ENCODE measurements at places on chromosomes 1 and 21.

DNA sequence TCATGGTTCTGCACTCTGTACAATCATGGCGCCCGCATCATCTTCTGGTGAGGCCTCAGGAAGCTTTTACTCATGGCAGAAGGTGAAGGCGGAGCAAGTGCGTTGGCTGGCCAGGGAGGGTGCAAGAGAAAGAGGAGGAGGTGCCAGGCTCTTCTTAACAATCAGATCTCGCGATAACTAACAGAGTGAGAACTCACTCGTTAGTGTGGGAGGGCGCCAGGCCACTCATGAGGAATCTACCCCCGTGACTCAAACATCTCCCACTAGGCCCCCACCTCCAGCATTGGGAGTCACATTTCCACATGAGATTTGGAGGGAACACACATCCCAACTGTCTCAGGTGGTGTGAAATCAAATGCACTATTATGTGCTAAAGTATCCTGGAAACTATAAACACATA lies 220.2 kb upstream of the CSF3R start:
- DNase-seq: no peak

DNA sequence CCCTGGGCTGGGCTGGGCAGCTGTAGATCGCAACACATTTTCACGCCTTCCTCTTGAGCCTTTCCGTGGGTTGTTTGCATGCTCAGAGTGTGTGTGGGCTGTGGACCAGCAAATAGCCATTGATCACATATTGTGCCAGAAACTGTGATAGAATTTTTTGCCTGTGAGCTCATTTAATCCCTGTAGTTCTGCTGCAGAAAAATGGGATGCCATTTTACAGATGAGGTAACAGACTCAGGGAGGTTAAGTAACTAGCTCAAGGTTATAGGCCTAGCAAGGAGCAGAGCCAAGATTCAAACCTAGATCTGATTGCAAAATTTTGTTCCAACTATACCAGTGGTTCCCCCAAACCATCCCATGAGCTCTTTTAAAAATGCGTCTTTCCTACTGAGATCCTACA lies 10.5 kb downstream of the SPATA46 start:
- no peak for DNase-seq

DNA sequence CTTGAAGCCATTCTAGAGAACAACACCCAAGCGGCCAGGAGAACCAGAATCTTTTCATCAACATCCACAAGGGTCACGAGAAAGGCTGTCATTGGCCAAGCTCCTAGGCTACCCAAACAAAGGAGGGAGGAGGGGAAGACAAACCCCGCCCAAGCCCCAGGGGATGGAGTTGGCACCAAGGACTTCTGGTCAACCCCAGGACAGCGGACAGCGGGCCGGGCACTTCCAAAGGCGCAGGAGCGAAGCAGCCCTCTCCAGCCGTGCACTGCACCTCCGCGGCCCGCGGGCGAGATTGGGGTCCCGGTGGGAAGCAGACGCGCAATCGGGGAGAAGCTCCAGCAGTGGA lies at the start of gene CLIC6:
Gene CLIC6 (plus strand): TSS at position 192 of the 346 bp plus-strand sequence. CDS start 395 bp downstream, outside the sequence.
- no peak for DNase-seq

DNA sequence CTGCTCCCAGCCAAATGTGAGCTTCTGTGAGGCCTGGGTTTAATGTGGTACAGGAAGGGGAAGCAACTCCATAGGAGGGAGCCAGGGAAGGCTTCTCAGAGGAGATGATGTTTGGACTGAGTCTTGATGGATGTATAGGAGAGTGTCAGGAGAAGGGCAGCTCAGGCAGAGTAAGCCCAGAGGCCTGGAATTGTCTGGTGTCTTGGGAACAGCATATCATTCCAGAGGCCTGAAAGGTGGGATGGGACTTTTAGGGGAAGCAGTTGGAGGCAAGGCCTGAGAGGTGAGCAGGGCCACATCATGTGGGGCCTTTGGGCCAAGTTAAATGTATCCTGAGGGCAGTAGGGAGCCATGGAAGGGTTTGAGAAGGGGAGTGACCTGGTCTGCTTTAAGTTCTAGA lies 148.6 kb upstream of the WNT4 start:
- DNase-seq: no peak

- no peak for DNase-seq
Observed at GRCh38 chr1:63322114-63322943, at the start of gene FOXD3. TSS of gene FOXD3 (plus strand) at chr1:63322567. CDS start at chr1:63323059, 492 bp downstream.

GRCh38 chr21:42025376-42026081 lies 15.4 kb upstream of the ZBTB21 start:
- no peak for DNase-seq

- no peak for DNase-seq
Observed at GRCh38 chr1:86708920-86709319, 4.5 kb downstream of the SH3GLB1 start.

GRCh38 chr1:67987046-67987799 lies 63.2 kb downstream of the DIRAS3 start:
- no peak for DNase-seq

GRCh38 chr21:39670701-39671100 lies 58.0 kb downstream of the B3GALT5 start:
- no peak for DNase-seq

Measured in NCI-H526 (cell line).